ENCODE measurements at places on chromosomes 1 and 21. TPM values are rescaled to one million over a fixed set of nuclear protein-coding genes. Genes with fewer than 3 reads are reported as not detected.

- no peak for DNase-seq
Observed at GRCh38 chr1:174942547-174943255, 57.0 kb upstream of the CACYBP start.

DNA sequence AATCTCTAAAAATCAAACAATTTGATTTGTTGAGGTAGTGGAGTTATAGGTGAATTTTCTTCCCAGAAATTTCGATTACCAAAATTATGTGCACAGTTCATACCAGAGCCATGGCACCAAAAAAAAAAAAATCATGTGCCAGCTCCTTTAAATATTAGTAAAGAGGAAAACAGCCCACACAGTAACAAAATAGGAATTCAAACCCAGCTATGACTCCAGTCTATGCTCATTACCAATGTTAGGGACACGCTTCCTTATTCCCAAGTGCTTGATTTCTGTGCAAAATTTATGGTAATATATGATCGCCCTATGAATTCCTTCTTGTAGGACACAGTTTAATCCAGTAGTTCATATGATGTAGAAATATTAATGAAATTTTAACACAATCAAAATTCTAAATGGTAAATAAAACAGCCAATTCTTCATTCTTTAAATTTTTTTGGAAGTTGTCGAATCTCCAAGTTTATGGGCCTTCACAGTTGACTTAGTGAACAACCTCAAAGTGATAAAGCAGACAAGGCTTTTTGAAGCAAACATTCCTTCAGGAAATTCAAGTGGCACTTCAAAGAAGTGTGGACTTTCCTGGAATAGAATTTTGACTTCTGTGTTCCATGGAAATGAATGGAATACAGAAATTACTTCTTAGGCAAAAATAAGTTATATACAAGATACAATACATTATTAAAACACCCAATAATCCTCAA lies 1.9 kb downstream of the TOR1AIP2 start:
- no peak for DNase-seq

DNA sequence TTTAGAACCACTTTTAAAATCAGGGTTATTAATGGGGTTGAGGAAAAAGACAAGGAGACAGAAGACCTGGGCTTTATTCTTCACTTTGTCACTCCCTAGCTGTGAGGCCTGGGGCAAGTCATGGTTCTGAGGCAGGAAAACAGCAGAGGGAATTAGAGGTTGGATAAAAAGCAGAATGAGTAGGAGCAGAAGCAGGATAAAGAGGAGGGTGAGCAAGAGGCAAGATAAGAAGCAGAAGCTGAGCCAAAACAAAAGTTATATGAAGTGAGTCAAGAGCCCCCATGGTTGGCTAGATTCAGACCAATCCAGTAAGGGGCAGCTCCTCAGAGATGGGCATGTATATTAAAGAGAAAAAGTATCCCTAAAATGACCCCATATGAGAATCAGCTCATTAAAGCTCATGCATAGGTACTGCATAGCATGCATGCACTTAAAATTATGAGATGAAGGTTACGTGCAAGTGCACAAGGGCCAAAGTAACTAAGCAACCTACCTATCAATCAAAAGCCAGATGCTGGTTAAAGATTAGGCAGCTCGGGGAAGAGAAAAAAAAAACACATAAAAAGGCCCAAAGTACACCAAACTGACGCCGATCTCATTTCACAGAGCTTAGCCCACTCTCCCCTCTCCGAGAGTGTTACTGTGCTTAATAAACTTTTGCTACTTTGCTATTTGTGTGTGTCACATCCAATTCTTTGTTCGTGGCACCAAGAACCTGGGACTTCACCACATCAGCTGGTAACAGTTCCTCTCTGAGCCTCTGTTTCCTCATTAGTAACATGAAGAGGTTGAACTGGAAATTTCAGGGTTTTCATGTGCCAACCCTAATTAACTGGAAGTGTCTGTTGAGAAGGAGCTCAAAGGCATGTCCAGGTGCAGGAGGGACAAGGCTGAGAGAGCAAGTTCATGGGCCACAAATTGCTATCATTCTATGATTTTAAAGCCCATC lies 2.2 kb downstream of the AVPR1B start:
- DNase-seq = no peak

GRCh38 chr1:184661801-184662200 lies 92.9 kb downstream of the EDEM3 start:
- no peak for DNase-seq

- no peak for DNase-seq
Observed at GRCh38 chr1:80607064-80607463, 1193.7 kb upstream of the ADGRL2 start.

- no peak for DNase-seq
Observed at GRCh38 chr1:119353836-119354235, 14.7 kb upstream of the HAO2 start.

Gene NEXN
- polyA plus RNA-seq = 32.0 TPM

Data from left lung (tissue), 14 donors.